ENCODE measurements at places on chromosomes 1 and 21. TPM values are rescaled to one million over a fixed set of nuclear protein-coding genes. Genes with fewer than 3 reads are reported as not detected.
A peak's percentile ranks its signal among the peaks of the same experiment; 100 is the strongest.

DNA sequence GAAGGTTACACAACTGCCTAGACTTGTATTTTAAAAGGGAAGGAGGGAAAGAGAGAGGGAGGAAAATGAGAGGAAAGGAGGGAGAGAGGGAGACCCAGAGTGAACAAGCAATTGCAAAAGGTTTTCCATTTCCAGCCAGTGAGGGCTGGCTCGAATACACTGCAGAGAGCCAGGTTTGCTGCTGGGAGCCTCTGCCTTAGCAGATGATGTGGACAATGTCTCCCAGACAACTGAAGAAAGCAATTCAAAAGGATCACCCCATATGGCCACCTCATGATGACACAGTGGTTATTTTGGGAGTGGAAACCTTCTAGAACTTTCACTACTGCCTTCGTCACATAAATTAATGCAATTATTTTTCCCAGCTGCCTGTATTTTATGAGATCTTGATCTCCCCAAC lies 86.4 kb downstream of the BCAR3 start:
- DNase-seq, result no peak

DNA sequence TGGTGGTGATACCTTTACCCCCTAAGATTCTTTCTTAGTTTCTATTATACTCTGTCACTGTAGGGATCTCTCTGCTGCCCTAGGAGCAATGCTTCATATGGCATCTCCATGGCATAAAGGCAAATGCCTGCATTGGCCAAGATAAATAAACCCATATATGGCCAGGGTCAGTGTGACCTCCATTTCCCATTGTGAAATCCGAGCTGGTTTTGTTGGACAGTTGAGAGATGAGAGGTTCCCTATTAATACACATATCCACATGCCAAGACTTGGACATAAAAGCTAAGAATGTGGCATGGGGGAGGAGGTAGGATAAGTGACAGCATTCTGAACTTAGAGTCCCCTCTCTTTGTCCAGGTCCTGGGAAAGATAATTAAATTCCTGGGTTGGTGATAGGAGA lies 1.4 kb downstream of the TPM3 start:
- no peak for DNase-seq

DNA sequence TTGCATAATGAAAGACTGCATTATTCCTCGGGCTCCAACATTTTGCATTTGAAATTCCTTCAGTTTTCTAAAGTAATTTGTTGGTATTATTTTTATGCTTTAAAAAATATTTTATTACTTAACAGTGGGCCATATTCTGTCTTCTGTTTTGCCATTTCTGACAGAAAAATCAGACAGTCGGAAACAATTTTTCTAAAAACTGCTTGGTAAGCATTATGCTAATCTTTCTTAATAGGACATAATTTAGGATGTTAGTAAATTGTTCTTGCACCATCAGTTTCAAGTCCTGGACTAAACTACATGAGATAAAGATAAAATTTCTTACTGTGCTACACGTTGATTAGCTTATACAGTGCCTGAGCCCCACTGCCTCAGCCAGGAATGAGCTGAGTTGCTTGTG lies 11.2 kb downstream of the RGL1 start:
- no peak for DNase-seq

Gene BSND
- polyA plus RNA-seq, result not detected

- DNase-seq, result no peak
Measured at GRCh38 chr1:42429603-42430002, 26.2 kb downstream of the ZMYND12 start.

DNA sequence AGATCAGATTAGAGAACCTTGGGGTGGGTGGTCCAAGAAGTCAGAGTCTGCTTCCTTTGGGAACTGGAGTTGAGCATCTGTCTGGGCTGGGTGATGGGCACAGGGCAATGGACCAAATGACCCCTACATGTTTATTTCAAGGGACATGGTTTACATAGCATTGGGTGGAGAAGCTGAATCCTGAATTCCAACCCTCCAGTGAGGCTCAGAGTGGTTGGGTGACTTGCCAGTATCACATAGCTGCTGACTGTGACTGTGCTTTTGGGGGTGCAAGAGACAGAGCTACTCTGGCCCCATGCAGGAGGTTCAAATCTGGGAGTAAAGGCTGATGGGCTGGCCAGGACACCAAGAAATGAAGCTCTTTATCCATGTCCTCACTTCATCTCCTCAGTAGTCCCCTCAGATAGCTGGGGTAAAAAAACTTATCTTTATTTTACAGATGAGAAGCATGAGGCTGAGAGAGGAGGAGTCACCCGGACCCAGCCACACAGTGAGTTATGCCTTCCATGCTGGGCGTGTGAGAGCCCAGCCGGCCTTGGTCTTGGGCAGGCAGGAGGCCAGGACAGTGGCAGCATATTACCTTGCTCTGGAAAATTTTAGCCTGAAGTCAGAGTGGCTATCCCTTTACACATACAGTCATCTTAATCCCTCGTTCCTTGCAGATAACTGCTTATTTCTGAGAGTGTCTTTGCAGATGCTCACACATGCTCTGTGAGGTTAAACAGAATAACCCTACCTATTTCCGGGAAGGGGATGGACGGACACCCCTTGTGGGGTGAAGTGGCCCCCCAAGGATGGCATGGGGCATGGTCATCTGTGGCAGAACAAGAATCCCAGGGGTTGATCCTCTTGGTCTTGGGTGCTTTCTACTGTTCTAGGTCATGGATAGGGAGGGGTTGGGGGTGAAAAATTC lies 2.8 kb upstream of the SERINC2 start:
- DNase-seq, result no peak

GRCh38 chr1:19762175-19762779 lies 37.4 kb downstream of the TMCO4 start:
- peak; percentile 6 for DNase-seq

Gene APCS
- polyA plus RNA-seq, result not detected

Gene TSPEAR
- not detected for polyA plus RNA-seq

Gene SYCP1
- polyA plus RNA-seq, result not detected

- DNase-seq, result no peak
Measured at GRCh38 chr1:42946120-42946898, 12.4 kb downstream of the SLC2A1 start.

Gene SELE
- not detected for polyA plus RNA-seq

Gene SPRR2B
- not detected for polyA plus RNA-seq

- DNase-seq, result no peak
Measured at GRCh38 chr1:217244971-217245370, 385.9 kb downstream of the GPATCH2 start.

Gene KCNA2
- not detected for polyA plus RNA-seq

DNA sequence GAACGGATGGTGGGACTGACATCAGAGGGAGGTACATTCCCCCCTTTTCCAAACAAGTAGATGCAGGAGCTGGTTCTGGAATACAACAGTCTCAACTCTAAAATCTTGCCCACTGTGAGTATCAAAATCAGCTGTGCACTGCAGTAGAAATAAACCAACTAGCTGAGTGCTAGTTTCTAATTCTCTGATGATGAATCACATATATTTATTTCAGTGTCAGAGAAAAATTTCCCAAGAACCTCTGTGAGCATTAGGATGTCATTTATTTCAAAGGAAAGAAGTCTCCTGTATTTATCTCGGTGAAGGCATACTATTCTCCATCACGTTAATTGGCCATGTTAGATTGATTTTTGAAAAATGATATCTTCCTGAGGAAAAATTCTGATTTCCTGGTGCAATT lies 67.1 kb downstream of the LHX9 start:
- no peak for DNase-seq

Gene IGSF21
- polyA plus RNA-seq, result not detected

GRCh38 chr21:25888711-25889110 lies 153.9 kb downstream of the GABPA start:
- DNase-seq, result no peak

Gene WNT3A
- not detected for polyA plus RNA-seq

GRCh38 chr21:45041351-45041805 lies 33.0 kb upstream of the ADARB1 start:
- peak; percentile 77 for DNase-seq

Gene CASZ1
- 4.0 TPM for polyA plus RNA-seq

DNA sequence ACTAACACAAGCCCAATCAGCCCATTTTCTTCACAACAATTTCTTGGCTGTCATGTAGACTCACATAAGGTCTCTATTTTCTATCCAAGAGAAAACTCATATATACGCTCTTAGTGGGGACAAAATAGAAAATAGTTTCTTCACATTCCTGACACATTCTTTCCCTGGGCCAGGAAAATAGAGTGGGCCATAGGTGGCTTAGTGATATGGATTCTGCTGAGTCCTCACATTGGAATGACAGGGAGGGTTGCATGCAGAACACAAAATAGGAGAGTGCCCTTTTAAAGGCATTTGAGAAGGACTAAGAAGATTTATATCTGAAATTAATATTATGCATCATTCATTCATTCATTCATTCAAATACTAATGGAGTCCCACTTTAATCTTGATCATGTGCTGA lies 207.7 kb downstream of the LYPLAL1 start:
- no peak for DNase-seq

GRCh38 chr1:153506831-153507413 lies 28.9 kb downstream of the S100A6 start:
- DNase-seq, result no peak

Gene DHCR24
- polyA plus RNA-seq, result 1.2 TPM

DNA sequence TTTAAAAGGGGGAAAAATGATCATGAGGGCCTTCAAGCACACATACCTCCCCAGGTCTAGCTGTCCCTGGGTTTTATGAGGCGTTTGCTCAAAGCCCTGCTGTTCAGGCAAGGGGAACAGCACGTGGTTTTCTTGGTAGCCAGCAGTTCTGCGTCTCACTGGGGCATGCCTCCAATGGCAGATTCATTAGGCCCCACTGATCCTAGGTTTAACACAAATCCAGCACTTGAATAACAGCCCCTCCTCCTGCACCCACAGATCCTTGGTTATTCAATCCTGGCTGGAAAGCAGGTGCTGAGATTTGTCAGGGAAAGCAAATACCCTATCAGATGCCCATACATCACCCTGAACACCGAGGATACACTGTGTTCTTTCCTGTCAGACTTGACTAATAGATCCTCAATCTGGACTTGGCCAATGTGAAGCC lies 106.4 kb downstream of the ZC3H11B start:
- no peak for DNase-seq

Gene INSRR
- polyA plus RNA-seq, result not detected

- DNase-seq, result no peak
Measured at GRCh38 chr1:180603223-180603849, 28.5 kb upstream of the XPR1 start.

GRCh38 chr1:61561666-61562065 lies 163.3 kb downstream of the TM2D1 start:
- no peak for DNase-seq

GRCh38 chr1:223223091-223223995 lies 80.3 kb upstream of the TLR5 start:
- DNase-seq, result no peak

Gene RNU1-3
- not detected for polyA plus RNA-seq

DNA sequence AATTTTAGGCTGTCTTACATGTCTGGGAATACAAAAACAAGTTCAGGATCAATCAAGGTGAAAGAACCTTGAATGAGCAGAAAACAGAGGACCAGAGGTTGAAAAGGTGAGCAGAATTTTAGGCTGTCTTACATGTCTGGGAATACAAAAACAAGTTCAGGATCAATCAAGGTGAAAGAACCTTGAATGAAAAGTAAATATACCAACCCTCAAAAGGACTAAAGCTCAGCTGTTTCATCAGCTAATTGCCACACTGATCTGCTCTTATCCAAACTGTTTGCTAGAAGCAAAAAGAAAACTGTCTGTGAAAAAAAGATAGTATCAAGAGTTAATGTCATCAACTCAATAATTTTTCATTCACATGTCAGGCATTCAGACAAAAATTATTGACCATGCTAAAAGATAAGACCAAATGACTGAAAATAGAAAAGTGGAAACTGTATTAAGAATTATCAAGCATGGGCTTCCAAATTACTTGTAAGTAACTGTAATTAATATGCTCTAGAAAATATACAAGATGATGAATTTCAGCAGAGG lies 69.2 kb downstream of the LTN1 start:
- DNase-seq, result no peak

DNA sequence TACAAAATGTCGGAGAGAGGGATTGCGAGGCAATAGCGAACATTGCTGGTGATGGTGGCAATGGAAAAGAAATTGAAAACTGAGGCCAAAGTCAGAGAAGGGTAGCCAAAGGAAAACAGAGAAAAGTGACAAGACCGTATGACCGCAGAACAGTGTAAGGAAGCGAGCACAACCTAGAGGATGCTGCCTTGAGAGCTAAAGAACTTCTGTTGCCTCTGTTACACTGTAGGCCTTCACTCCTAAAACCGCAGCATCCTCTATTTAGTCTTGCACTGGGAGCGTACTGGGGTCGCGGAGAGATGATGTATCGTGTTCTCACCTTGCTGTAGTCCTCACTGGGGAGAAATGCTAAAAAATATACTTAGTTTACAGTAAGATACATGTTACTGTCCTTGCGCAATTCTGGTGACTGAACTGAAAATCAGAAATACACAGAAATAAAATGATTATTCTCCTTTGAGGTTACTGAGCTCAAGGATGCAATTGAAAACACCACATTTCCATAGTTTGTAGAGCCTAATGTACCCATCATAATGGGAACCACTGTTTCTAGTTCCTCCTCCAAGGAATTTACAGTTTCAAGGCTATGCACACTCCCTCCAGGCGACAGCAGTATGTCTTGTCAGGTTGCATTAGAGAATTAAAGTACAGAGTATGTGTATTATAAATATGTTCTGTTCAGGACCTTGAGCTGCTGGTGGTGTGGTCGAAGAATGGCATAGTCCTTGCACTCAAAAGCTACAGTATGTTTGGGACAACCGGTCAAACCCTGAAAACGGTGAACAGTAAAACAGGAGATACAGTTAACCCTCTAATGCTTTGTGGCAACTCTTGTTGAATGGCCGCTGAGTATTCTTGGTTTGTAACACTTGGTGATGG lies 1.3 kb downstream of the NEK7 start:
- peak; percentile 32 for DNase-seq

DNA sequence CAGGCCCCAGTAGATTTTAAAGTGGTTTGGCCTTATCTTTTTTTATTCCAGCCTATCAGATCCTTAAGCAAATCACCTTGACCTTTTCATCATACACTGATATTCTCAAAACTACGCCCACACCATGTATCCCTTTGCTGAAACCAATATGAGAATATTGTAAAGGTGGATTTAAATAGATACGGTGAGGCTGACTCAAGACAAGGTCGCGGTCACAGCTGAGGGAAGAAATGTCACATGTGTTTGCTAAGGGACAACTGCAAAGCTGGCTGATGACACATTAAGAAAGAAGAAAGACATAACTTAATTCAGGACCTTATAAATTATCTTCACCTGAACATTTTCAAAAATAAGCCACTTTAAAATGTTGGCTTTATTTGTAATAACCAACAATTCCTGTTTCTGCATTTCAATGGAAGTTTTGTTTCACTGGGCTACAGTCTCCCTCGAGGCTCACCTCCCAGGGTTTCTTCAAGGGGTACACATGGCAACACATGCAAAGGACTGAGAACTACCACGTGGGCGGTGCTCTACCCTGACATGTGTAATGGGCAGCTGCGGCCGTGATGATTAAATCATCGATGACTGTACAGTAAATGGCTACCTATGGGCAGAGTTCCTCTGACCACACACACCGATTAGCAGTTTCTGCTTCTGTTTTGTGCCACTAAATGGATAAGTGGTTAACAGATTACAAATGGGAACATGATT lies 189.5 kb downstream of the SIPA1L2 start:
- DNase-seq, result no peak

GRCh38 chr21:33684923-33685560 lies 42.7 kb downstream of the ITSN1 start:
- DNase-seq, result no peak

Gene LIN28A
- not detected for polyA plus RNA-seq

All from CD14-positive monocyte (primary cell).